ENCODE measurements at places on chromosomes 3 and 15.

GRCh38 chr15:29529043-29529442 lies 259.4 kb upstream of the NSMCE3 start:
- DNase-seq = no peak

GRCh38 chr15:69692342-69692741 lies 239.7 kb downstream of the RPLP1 start:
- no peak for DNase-seq

GRCh38 chr3:137647179-137647578 lies 116.9 kb upstream of the SOX14 start:
- no peak for DNase-seq

GRCh38 chr15:65363306-65363705 lies 14.5 kb downstream of the IGDCC3 start:
- DNase-seq = no peak

DNA sequence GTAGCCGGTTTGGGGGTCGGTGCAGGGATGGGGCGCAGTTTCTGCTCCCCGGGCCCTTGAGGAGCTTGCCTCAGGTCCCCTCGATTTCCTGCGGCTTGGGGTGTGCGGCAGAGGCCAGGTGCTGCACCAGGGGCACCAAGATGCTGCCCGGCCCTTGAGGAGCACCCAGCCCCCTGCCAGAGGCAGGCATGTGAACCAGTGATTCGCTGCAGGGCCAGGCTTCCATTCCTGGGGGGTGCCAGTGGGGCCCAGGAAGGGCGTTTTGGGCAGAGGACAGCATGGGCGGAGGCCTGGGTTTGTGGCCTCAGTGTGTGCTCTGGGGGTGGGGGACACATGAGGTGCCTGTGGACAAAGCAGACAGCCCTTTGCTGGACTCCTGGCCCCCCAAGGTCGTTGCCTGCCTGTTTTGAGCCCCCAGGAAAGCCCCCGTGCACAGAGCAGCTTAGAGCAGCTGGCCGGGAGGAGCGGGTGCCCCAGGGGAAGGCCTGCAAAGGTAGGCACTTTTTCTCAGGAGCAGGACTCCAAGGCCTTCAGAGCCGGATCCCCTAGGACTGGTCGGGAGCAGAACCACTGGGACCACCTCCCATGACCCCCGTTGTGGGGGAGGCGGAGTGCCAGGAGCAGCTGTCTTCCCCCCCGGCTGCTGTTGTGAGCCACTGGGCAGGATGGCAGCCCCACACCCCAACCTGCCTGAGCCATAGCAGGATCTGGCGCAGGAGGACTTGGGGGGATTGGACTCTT lies 1.6 kb downstream of the PLXNA1 start:
- DNase-seq = no peak

DNA sequence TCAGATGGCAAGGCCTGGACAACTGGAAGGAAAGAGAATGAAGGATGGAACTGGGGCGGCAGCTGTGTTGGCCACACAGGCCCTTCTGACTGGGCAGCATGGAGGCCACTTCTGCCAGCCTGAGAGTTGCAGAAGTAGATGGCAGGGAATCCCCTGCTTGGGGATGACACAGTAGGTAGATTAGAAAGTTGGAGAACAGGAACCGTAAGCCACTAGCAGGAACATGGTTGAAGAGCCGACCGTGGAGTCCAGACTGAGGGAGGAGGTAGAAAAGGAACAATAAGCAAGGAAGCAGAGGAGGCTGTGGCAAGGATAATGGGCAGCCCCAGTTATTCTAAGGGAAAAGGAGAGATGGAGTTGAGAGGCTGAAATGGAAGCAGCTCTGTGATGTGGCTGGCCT lies 26.4 kb upstream of the ZNF774 start:
- DNase-seq = no peak

GRCh38 chr3:189286188-189286587 lies 114.4 kb downstream of the TPRG1 start:
- no peak for DNase-seq

DNA sequence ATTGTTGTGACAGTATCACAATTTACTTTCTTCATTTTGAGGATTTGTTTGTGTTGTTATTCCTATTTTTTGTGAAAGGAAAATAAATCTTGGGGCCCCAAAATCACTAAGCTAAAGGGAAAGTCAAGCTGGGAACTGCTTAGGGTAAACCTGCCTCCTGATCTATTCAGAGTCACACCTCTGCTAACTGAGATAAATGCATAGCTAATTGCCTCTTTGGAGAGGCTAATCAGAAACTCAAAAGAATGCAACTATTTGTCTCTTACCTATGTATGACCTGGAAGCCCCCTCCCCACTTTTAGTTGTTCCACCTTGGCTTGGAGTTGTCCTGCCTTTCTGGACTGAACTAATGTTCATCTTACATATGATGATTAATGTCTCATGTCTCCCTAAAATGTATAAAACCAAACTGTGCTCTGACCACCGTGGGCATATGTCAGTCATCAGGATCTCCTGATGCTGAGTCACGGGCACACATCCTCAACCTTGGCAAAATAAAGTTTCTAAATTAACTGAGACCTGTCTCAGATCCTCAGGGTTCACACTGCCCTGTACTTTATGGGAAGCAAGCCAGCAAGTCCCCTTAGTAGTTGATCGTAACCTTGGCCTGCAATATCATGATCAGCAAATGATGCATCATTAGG lies 523.2 kb upstream of the GOLIM4 start:
- DNase-seq = no peak

DNA sequence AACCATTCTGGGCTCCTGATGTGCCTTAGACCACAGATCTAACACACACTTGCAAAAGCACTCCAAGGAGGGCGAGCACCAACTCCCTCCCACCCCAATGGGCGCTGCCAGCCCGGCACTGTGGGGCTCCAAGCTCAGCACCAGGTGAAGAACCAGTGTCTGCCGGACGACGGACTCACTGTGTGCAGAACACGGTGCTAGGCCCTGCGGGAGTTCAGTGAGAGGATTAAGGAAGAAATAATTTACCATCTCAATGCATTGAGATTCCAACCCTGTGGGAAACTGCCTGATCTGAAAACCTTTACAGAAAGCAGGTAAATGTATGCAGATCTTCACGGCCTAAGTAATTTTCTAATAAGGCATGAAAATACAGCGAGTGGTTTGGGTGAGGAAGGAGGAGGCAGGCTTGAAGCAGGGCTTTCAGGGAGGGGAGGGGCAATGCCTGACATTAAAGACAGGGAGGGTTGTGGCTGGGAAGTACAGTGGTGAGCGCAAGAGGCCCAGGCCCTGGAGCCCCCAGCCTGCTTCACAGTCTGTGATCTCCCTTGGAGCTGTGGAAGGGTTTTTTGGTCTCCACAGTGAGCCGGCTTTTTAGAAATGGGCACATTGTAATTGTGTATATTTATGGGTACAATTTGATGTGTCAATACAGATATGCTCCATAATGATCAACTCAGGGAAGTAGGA lies 35.6 kb upstream of the CHRNB4 start:
- DNase-seq = no peak

GRCh38 chr3:194476784-194477183 lies 10.0 kb downstream of the ATP13A3 start:
- DNase-seq = no peak

GRCh38 chr15:61141497-61142125 lies 87.5 kb downstream of the RORA start:
- no peak for DNase-seq

GRCh38 chr3:141414800-141415462 lies 46.6 kb downstream of the ZBTB38 start:
- no peak for DNase-seq
